BE2C (cell line): ENCODE measurements at places on chromosomes 2 and 18.

DNA sequence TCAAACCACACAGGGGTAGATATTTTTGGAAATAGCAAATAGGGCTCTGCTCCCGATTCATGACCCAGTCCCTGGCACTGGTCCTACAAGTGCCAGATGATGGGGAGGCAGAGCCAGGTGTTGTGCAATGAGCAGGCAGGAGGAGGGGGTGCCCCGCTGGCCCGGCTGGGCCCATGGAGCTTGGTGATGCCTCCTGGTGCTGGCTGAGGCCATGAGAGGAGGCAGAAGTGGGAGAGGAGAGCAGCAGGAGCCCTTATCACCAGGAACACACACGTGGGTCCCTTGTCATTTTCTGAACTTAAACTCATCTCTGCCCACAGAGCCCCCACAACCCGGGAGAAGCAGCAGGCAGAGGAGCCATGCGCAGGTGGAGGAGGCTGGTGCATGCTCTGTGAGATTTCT, 90.5 kb upstream of the MAPK4 start:
- no peak for DNase-seq

- DNase-seq, result no peak
Measured at GRCh38 chr2:66192888-66193287, 242.0 kb upstream of the MEIS1 start.

DNA sequence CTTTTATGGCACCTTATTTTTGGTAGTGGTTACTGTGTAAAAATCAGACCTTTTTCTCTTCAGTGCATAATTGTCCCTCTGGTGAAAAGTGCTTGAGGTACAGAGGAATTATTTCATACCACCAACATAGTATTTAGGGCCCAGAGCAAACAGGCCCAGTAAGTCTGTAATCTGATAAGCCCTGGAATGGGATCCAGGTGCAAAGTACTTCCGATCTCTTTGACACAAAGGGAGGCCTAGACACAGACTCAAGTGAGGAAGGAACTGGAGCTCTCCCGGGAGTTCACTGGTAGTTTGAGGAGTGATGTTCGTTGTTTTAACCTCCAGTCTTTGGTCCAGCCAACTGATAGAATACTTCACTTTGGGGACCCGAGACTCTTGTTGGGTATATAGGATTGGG, 57.4 kb downstream of the RAB31 start:
- no peak for DNase-seq

- no peak for DNase-seq
Measured at GRCh38 chr2:97781981-97782380, 68.6 kb downstream of the ZAP70 start.
